ENCODE measurements at places on chromosomes 4 and X. TPM values are rescaled to one million over a fixed set of nuclear protein-coding genes. Genes with fewer than 3 reads are reported as not detected.
A peak's percentile ranks its signal among the peaks of the same experiment; 100 is the strongest.

GRCh38 chr4:75289914-75290582 is 224.2 kb downstream of the RCHY1 start:
- peak; percentile 4 for DNase-seq

DNA sequence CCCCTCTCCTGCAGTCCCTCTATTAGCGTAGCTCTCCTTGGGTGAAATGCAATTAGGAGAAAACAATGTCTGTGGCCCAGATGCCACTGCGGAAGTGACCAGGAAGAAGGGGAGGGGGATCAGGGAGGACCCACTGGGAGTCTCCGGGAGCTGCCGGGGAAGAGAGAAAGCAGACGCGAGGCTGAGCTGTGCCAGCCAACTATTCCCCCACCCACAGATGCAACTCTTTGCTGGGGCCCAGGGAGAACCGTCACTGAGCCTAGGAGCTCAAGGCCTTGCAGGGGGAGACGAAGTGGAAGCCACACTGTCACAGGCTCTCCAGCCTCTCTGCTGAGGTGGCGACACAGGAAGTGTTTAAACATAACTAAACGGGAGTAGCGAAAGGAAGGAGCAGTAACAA is 149.2 kb downstream of the BCOR start:
- DNase-seq, result no peak

GRCh38 chr4:85050736-85051135 is 84.2 kb upstream of the WDFY3 start:
- DNase-seq, result no peak

DNA sequence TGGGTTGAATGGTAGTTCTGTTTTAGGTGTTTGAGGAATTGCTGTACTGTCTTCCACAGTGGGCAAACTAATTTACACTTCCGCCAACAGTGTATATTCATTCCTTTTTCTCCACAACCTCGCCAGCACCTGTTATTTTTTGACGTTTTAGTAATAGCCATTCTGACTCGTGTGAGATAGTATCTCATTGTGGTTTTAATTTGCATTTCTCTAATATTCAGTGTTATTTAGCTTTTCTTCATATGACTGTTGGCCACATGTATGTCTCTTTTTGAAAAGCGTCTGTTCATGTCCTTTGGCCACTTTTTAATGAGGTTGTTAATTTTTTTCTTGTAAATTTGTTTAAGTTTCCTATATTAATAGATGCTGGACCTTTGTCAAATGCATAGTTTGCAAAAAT is 26.9 kb upstream of the WDR17 start:
- DNase-seq, result no peak

Gene TKTL2
- total RNA-seq, result not detected

- peak; percentile 37 for DNase-seq
Observed at GRCh38 chr4:149247164-149247563, 568.5 kb downstream of the IQCM start.

Gene CFAP99
- not detected for total RNA-seq

DNA sequence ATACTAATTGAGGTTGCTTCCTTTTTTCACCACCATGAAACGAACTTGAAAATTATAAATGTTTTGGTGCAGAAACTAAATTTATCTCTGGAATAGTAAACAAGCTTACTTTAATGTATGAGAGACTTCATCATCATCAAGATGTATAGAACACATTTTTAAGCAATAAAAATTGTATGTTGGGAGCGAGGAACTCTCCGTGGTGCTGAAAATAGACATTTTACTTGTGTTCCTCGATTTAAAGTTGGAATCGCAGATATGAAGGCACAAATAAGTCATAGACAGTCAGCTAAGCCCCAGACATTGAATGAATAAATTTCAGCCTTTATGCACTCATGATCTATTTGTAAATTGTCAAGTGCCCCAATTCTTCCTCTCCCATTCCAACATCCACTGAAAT is 310.7 kb downstream of the STK32B start:
- DNase-seq, result peak; percentile 35

DNA sequence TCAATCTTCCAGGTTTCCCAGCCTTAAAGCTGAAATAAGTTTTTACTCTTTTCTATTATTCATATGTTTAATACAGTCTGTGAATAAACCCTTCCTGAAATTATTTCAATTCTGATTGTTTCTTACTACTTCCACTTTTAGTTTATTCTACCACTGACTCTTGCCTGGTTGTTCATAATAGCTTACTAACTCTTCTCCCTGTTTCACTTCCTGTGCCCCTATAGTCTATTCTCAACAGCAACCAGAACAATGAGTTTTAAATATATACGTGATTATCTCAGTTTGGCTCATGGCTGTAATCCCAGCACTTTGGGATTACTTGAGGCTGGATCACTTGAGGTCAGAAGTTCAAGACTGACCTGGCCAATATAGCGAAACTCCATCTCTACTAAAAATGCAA is 408.0 kb upstream of the SPOCK3 start:
- DNase-seq, result no peak

All from fibroblast of lung (primary cell).